NCI-H1105 (cell line): ENCODE measurements at places on chromosomes 16 and 17.

GRCh38 chr17:72697602-72698146, 394.8 kb downstream of the SLC39A11 start:
- DNase-seq = no peak

DNA sequence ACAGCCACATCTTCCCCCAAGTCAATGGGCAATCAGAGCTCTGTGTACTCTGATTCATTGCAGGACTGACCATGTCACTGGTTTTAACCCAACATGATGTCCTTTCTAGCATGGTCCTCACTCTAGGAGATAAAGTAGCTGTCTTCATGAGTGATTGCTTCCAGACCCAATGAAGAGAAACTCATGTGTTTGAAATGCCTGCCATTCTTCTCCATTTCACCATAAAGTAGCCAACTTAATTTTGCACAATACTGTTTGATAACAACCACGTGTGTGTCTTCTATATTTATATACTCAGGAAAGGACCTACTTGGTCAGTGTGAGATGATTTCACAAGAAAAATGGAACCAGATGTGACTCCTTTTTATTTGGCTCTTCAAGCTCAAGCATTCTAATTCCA, 172.5 kb downstream of the AXIN2 start:
- DNase-seq = no peak

DNA sequence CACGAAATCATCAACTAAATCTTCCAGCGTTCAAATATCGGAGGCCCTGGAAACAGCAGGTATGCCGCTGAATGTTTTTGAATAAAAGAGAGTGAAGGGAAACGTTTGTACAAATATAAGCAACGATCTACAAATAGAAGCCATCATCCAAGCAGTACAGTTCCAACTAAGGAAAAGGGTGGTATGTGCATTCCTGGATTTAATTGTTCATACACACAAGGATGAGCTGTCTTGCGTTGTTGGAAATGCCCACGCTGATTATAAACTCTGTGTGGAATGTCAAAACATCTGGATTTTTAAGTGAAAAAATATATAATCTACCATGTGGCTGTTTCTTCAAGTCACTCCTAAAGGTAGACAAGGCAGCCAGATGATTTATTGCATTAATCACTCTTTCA, 191.8 kb upstream of the HSBP1 start:
- DNase-seq = no peak

DNA sequence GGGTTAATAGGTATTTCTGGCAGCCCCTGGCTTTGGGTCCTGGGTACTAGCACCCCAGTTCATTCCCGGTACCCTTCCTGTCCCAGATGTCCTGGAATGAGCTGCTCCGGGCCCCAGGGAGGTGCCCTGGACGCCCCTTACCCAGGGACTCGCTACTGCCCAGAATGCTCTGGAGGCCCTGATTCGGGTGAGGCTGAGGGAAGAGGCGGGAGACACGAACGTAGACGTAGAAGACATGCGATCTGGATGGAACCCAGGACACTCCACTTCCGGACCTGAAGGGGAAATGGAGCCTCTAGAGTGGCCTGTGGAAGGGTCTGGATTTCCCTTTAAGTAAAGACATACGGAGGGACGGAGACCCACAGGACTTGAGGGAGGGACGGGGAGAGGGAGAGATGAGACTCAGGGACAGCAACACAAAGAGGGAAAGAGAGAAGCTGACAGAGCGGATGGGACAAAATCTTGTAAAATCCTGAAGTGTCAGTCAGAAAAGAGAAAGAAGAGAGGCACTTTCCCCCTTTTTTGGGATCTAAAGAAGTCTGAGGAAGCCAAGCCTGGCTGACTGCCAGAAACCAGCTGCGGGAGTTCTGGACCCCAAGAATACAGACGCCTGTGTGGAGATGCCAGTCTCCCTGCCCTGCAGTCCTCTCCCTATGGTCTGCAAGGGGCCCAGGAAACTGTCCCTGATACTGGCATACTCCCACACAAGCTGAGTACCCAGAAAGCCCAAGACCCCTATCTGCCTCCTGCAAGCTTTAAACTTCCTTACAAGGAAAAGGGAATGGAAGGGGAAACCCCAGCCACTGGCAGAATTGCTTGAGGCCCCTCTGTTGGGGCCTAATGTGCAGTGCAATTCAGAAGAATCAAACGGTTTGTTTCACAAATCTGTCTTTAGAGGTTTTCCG, 1.0 kb upstream of the HOXB13 start:
- DNase-seq = peak; percentile 12

DNA sequence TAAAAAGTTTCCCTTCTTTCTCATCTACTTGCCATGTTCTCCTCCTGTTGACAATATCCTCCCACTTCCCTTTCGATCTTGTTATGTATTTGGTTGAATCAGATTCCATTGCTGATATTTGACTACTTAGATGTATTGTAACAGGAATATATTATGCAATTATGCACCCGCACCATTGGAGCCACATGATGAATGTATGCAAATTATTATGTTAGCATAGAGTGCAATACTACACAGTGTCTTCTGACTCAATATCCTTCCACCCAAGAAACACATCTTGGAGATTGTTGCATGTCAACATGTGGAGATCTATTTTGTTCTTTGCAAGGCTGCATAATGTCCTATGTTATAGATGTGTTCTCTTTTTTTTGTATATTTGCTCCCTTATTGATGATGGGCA, 219.2 kb upstream of the RBFOX1 start:
- no peak for DNase-seq

GRCh38 chr16:74931445-74931844, 53.5 kb downstream of the WDR59 start:
- DNase-seq = no peak

DNA sequence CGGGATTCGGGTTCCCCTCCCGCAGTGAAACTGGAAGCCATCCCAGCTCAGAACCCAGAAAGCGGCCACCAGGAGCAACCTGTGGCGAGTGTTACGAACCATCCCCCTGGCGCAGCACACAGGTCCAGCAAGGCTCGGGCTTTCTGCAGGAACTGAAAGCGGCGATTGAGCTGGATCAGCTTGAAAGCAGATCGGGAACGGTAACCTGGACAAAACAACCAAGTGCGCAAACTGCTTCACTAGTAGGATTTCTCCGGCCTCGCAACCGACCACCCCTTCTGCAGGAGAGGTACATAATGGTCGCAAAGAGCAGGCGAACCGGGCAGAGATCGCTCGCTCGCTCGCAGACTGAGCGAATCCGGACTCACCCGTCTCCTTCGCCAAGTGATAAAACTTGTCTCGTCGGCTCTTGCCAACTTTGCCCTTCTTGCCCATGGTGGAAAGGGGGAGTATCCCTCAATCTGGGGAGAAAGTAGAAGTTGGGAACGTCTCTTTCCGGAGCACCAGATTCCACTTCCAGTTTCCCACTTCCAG, 696 bp upstream of the PSMC5 start:
- DNase-seq = no peak

DNA sequence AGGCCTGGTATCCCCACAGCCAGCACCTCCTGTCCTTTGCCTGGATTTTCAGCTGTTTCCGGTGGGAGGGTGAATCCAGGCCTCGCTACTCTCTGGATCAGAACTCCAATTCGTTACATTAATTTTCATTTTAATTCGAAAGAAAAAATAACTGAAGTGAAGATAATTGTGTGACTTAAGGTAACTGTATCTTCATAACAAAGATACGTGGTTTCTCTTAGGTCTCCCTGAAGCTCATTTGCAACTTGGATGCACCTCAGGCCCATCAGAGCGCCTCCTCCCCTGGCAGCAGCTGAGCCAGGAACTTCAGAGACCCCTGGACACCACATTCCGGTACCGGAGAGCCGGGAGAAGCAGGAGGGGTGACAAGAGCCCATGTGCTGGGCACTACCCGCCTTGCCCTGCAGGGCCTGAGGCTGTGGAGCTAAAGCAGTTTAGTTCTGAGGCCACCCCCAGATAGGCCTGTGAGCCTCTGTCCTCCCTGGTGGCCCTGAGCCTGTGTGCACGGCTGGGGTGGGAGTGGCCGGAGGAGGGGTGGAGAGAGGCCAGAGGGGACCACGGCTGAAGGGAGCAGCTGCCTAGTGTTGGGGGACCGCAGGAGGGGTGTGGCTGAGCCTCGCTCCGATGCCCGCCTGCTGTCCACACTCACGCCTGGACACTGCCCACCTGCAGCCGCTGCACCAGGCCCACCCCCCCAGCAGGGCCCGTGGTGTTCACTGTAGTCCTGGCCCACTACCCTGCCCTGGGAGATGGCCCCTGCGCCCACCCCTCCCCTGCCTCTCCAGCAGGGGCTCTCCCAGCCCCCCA, 11.4 kb upstream of the DUS1L start:
- DNase-seq = no peak

DNA sequence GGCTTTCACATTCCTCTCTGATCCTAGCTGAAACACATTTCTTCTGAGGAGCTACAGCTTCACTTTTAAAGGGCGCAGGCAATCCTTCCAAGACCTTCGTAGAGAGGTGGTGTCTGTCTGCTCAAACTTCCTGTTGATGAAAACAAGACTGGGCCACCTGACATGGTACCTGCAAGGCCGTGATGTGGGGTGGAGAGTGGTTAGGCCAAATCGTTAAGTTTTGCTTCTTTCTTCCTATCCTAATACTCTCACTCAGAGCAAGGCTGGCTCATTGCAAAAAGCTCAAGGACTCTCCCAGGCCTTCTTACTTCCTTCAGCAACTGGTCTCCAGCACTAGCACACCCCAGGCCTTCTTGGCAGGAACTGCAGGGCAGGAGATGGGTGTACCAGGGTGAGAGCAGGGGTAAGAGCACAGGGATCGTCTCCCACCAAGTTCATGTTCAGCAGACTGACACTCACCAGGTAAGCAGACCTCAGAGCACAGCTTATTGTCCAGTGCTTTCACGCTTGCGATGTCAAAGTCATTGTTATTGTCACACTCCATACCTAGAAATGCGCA, 10.9 kb upstream of the FOXJ1 start:
- DNase-seq = no peak

DNA sequence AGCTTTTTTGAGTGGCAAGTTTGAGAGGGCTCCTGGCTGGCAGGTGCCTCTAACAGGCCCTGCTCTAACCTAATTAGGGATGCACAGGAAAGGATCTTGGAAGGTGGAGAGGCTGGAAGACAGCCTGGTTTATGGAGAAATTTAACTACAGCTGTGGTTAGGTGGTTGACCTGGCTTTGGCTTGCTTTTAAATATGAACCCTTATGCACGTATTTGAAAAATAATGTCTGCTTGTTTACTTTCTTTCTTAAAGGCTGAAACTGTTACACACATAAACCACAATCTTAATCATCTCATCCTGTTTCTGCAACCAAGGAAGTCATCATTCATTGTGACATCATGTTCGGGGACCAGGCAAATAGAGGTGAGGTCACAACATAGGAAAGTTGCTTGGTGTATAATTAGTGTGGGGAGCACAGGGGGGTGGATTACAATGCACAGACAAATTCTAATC, 23.1 kb upstream of the DHRS13 start:
- DNase-seq = no peak

DNA sequence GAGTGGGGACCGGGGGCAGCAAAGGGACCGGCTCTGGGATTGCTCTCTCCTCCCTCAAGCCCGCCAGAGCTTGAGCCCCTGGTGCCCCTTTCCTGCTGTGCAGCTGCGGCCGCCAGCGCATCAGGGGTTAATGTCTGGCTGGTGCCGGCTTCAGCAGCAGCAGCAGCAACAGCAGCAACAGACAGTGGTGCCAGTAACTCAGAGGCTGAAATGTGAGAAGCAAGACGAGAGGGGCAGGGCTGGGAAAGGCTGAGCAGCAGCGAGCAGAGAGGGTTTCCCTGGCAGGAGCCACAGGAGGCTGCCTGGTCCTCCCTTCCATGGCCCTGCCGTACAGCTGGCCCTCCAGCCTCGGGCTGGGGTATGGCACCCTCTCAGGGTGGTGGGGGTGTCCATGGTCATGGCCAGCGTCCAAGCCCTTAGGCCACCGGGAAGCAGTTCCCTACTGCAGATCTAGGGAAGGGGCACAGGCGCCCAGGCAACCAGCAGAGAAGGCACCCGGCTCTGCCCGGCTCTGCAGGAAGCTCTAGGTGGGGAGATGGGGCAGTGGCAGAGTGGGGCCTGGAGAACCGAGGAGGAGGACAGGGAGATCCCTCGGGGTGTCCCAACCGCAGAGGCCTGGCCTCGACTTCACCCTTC, 21.1 kb upstream of the TFAP4 start:
- peak; percentile 47 for DNase-seq

DNA sequence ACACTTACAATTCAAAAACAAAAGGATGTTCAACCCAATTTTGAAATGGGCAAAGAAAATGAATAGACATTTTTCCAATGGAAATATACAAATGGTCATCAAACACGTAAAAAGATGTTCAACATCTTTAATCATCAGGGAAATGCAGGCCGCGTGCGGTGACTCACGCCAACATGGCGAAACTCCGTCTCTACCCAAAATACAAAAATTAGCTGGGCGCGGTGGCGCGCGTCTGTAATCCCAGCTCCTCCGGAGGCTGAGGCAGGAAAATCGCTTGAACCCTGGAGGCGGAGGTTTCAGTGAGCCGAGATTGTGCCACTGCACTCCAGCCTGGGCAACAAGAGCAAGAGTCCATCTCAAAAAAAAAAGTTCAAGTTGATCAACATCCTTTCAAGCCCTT, 1.8 kb upstream of the CLUAP1 start:
- DNase-seq = no peak

- no peak for DNase-seq
Measured at GRCh38 chr17:2975469-2975958, 87.9 kb downstream of the OR1D5 start.

DNA sequence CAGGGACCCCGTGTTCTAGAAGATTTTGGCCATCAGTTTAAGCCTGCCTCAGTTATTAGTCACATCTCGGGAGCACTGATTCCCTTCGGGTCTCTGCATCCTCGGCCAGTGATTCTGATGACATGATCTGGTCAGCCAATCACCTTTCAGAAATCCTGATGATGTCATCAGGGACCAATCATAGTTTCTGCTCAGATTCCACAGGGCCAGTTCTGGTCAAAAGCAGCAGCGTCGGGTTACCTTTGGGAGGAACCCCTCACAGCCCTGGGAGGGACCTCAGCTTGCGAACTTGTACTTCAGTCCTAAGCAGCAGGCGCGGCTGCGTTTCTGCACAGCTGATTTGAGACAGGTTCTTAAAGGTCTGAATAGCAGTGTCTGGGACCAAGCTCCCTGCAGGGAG, 13.9 kb downstream of the KDM8 start:
- DNase-seq = no peak

DNA sequence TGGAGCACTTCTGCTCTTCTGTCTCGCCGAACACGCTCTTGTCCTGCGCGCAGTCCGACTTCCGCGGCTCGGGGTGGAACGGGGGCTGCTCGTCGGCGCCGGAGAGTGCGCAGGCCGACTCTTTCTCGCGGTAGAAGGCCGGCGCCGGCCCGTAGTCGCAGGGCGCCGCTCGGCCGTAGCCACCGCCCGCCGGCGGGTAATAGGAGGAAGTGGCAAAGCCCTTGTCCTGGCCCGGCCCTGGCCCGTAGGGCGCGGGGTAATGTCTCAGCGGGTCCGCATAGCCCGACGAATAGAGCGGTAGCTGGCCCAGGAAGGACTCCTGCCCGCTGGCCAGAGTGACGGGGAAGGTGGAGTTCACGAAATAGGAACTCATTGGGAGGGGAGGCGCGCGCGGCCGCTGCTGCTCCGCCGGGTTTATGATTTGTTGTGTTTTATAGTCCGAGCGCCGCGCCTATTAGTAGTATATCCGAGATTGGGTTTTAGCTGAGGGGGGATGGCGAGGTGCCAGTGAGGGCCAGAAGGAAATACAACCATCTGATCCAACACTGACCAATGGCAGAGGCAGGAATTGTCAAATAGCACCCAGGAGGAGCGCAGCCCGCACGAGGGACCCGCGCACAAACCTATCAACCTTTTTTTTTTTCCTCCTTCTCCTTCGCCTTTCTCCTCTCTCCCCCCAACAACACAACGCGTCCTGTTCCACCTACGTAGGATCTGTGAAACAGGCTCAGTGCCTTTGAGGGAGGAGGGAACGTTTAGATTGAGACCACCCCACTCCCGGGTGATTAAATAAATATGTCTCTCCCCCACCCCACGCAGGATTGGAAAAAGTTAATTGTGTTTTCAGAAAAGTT, 4.4 kb upstream of the HOXB5 start:
- peak; percentile 17 for DNase-seq

- DNase-seq = no peak
Measured at GRCh38 chr17:43599835-43600234, 53.7 kb upstream of the ETV4 start.
